Pancreas (tissue), 10 donors: ENCODE measurements at places on chromosomes 11 and 22. TPM values are rescaled to one million over a fixed set of nuclear protein-coding genes. Genes with fewer than 3 reads are reported as not detected.

- H3K27me3 ChIP-seq = no peaks in the 10 kb centered on the region
- H3K4me1 ChIP-seq = no peaks in the 10 kb centered on the region
- DNase-seq = no peak
- no peak overlapping the region for H3K27ac ChIP-seq
- H3K4me3 ChIP-seq = no peak overlapping the region
Observed at GRCh38 chr11:134417871-134418840, 6.1 kb upstream of the B3GAT1 start.

DNA sequence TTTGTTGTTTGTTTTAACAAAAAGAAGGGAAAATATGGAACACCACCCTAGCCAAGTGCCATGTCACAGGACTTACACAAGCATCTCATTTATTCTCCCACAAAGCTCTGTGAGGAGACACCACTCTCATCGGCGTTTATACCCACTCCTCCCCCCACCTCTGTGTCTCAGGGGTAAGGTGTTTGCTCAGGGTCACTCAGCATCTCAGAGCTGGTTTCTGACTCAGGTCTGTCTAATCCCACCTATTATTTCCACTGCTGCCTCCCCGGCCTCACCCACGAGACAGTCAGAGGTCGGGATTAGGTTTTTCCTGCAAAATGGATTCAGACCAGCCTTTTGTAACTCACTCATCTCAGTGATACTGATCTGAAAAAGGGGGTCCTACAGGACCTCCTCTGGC lies 786.0 kb downstream of the OPCML start:
- no peak for DNase-seq
- H3K27ac ChIP-seq = no peak overlapping the region
- H3K36me3 ChIP-seq = no peaks in the 10 kb centered on the region
- no peaks in the 10 kb centered on the region for H3K4me1 ChIP-seq
- H3K27me3 ChIP-seq = no peaks in the 10 kb centered on the region

DNA sequence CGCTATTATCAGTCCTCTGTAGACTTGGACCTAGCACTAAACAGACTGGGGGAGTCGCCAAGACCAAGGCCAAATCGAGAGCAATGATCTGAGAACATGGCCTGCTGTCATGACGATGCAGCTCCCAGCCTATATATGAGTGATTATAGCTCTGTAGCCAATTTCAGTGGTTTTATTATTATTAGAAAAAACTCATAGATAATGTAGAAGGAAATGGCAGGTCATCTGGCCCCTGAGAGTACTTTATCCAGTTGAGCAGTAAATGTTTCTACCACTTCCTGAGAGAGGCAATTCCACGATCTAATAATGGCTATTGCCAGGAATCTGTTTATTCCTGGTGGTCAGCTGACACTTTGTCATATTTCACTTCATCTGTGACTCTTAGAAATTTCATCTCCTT lies 666.7 kb downstream of the OPCML start:
- no peak overlapping the region for H3K27ac ChIP-seq
- H3K4me3 ChIP-seq = no peak overlapping the region
- peaks cover 4% of the 10 kb centered on the region for H3K27me3 ChIP-seq
- no peak for DNase-seq
- no peaks in the 10 kb centered on the region for H3K36me3 ChIP-seq

GRCh38 chr22:22417495-22418162 lies 90.9 kb downstream of the ZNF280B start:
- no peak overlapping the region for H3K27ac ChIP-seq
- DNase-seq = no peak
- H3K36me3 ChIP-seq = no peaks in the 10 kb centered on the region

DNA sequence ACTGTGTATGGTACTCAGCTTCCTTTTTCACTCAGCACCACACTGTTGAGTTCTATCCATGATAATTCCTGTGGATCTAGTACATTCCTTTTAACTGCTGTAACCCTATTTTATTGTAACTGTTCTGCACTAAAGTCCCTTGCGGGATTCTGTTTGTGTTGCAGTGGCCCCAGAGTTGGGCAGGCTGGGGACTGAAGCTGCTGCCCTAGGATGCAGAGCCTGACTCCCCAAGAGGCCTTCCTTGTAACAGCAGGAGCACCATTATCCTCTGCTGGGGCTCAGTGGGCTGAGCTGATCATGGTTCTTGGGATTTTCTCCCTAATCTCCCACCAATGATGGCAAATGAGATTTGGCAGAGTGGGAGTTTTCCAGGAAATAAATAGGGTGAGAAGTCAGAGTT lies 77.7 kb downstream of the CABIN1 start:
- no peak for DNase-seq
- H3K4me3 ChIP-seq = no peak overlapping the region
- H3K27ac ChIP-seq = no peak overlapping the region
- no peaks in the 10 kb centered on the region for H3K27me3 ChIP-seq
- no peaks in the 10 kb centered on the region for H3K4me1 ChIP-seq

PDXP gene
- 16.3 TPM for polyA plus RNA-seq

TNNI2 gene
- polyA plus RNA-seq = 57.4 TPM
